ENCODE measurements at places on chromosomes 16 and 17.

DNA sequence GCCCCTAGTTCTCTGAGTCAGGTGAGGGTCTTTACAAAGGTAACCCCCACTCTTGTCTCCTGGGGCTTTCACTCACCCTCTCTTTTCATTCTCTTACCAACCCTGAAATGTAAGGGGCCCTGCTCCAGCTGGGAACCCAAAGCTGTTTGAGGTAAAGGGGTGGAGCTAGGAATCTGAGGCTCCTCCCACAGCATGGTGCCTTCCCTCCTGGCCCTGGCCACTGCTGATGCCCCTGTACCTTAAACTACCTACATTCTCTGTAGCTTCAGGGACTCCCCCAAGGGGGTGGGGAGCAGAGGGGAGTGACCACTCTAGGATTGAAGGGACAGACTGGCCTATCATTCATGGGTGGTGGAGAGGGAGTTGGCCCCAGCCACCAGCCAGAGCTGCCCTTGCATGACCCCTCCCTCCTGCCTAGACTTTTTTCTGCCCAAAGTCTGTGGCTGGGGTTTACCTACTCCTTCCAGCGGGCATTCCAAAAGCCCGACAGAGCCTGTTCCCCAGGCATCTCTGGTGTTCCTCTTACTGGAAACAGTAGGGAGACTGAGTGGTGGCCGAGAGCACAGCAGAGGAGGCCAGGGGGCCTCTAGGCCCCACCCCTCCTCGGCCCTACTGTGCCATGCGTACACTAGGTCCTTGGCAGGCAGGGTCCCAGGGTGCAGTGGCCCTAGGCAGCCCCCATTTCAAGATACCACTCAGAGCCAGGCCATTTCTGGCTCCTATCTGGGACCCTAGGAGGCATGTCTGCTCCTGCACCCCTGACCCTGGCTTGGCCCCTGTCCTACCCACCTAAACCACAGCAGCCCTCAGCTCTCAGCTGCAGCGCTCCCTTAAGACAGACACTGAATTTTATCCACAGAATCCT, 9.5 kb downstream of the DOK4 start:
- DNase-seq: no peak

- DNase-seq: no peak
Observed at GRCh38 chr16:17420816-17421215, 49.9 kb downstream of the XYLT1 start.

DNA sequence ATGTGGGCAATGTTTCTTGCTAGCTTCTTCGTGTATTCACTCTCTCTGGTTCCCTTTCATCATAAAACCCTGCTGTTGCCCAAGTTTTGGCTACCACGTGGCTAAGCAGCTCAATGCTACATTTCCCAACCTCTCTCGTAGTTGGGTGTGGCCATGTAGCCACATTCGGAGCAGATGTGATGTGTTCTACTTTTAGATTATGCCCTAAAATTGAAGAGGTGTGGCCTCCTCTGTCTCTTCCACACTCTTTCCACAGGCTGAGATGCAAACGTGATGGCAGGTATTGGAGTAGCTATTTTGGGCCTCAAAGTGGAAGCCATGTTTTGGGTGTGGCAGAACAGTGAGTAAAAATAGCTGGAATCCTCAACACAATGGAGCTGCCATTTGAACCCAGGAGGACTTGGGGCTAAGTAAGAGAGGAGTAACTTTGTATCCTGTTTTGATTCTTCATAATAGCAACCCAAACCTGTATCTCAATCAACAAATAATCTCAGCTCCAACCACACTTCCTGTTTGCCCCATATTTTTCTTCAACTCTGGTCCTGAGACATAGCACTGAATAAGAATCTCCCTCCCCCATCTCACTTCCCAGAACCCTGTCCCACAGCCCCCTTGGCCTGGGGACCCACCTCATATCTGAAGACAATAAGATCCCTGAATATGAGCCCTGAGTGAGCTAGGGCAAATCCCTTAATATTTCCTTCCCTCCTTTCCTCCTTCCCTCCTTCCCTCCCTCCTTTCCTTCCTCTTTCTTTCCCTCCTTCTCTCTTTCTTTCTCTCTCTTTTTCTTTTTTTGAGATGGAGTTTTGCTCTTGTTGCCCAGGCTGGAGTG, 4.0 kb downstream of the NUPR1 start:
- peak; percentile 95 for DNase-seq

DNA sequence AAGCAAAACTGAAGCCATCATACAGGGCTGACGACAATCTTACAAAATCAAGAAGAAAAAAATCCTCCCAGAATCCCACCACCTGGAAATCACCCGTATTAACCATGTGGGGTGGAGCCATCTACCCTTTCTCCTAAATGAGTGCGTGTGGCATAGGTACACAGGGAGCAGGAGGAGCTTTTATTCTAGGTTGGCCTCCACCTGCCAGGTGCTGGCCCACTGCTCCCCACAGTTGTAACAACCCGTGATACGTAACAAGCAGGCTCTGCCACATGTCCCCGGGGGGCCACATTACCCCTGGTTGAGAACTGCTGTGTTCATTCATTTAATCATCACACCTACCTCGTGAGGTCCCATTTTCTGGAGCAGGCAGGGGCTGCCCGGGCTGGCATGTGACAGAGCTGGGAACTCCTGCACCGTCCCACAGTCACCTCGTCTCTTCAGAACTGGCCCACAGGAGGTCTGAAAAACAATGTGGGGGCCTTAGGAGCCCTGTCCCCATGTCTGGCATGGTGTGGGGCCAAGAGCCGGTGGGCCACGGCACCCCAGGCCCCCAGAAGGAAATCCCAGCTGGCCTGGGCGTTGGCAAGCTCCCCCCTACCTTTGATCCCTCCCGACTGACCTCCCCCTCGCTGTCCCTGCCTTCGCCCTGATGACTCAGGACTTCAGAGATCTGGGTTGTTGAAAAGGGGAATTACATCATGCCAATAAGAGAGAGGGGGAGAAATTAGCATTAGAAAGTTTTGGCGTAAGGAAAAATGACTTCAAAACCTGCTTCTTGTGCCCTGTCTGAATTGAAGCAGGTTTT, 12.9 kb downstream of the CMIP start:
- DNase-seq: peak; percentile 85

DNA sequence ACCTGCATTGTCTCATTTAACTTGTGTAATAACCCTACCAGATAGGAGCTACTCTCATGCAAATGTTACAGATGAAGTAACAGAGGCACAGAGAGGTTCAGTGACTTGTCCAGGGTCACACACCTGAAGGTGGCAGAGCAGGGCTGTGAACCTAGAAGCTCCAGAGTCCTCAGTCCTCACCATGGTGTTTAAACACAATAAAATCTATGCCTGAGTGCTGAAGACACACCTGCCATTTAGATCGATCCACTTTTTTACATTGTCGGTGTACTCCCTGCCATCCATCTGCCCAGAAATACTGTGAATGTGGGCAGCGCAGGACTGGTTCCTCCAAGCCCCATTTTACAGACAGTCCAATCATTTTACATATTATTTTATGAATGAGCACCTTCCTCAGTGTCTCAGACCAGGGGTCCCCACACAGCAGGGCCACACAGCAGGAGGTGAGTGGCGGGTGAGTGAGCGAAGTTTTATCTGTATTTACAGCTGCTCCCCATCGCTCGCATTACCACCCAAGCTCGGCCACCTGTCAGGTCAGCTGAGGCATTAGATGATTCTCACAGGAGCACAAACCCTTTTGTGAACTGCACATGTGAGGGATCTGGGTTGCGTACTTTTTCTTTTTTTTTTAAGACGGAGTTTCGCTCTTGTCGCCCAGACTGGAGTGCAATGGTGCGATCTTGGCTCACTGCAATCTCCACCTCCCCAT, 5.6 kb downstream of the IL4R start:
- DNase-seq: no peak

DNA sequence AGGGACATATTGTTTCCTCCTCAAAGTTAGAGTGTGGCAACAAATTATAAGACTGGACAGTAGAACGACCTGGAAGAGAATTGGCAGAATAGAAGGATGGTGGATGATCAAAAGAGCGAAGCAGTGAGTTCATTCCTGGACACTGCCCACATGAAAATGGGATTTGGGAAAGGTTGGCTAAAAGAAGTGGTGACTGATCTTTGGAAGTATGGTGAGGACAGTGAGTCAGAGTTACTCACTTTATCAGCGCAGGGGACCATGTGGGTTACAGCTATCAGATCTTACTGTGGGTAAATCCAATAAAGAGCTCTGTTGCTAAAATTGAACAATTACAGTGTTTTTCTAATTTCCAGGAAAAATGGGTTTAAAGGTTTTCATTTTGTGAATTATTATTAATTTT, 2.7 kb upstream of the TANC2 start:
- no peak for DNase-seq

DNA sequence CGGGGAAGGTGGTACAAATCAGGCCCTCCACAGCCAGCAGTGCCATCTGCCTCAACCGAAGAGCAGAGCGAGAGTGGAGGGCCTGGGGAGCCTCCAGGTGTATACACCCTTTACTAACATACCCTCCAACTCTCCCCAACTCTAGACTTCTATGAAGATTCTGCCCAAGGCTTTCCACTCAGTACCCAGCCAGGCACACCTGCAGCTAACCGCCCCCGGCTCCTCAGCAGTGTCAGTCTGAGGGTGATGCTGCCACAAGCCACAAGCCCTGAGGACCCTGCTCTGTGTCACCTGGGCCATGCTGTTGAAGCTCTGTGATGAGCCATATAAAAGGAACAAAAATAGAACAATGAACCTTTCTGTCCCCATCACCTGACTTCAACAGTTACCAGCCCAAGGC, 3.8 kb downstream of the CENPV start:
- no peak for DNase-seq

DNA sequence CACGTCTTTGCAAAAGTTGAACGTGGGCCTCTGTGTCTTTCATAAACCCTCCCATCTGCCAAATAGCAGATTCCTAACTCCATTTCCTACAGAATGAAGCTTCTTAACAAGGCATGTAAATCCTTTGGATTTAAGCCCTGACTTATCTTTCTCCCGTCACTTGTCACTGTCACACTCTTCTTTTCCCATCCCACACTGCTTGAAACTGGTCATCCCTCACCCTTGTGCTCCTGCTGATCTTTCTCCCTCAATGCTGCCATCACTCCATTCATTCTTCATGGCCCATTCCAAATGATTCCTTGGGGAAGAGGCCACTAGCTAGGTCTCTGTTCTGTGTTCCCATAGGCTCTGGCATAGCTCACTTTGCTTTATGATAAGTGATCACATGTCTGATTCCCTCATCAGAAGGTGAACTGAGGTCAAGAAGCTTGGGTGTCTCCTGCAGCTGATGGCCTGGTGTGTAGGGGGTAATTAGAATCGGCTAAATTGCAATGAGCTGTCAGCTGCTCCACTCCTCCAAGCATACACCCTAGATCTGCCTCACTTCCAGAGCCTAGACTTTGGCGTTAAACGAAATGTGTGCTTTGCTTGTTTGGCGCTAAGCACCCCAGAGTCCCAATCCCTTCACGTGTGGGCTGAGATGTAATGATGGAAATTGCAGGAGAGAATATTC, 61.7 kb downstream of the PECAM1 start:
- DNase-seq: no peak

DNA sequence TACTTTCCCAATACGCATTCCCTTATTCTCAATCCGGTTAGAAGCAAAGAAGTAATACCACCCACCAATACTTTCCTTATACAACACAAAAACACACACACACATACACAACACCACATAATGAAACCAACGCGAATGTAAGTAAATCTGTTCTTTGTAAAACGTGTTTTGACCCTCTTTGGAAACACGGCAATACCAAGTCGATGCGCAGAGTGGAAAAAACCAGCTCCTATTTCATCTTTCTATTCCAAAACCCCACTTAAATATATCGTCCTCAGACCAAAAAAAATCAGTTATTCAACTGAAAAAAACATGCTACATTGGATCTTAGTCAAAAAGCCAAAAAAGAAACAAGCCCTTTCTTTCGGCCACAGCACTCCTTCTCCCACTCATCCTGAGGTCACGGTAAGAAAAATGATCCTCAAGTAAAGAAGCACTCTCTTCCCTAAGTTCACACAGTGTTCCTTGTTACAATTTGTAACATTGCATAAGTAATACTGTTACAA, 31.0 kb upstream of the ARL4D start:
- peak; percentile 93 for DNase-seq

DNA sequence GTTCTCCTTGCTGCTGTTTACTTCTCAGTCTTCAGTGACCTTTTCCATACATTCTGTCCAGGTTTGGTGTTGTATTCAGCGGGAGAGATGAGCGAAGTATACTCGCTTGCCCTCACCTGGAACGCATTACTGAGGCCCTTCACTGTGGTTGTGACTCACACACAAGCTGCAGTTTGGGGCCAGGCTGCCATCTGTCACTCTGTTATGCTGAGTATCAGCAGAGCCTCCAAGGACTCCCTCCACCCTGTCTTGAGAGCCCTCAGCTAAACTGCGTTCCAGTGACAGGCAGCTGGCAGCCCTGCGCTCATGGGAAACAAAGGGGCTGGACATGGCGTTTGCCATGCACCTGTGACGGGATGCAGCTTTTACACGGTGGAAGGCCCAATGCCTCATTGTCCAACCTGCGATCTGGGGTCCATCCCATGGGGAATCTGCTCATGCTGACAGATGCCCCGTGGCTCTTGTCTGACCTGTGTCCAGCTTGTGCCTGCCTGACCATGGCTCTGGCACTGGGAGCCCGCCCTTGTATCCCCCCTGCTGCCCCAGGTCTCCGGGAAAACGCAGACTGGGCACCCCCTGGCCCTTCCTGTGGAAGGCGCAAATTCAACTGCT, 6.5 kb upstream of the ZNF778 start:
- DNase-seq: no peak

DNA sequence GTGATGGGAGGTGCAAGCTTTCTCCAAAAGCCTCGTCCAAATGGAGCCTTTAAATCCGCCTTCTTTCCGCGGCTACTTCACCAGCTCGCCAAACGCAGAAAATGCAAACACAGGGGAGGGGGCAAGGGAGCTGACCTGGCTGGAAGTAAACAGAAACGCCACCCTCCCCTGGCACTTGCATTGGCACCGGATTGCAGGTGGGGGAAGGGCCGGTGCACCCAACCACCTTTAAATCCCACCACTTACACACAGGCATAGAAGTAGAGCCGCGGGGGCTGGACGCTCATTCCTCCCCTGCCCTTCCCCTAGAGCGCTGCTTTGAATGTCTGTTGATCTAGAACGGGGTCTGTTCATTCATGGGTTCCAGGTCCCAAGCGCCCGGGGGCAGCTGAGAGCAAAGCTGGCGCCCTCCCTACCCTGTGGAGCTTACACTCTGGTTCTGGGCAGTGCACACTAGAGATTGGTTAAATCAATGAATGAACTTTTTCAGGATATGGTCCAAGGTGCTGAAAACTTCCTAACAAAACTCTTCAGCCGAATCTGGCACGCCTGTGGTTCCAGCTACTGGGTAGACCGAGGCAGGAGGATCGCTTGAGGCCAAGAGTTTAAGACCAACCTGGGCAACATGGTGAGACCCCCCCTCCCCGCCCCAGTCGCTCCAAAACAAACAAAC, 920 bp upstream of the ZCCHC14 start:
- DNase-seq: no peak
